ENCODE measurements at places on chromosomes 12 and 14.

- no peak for DNase-seq
Measured at GRCh38 chr14:102325791-102326345, 6.3 kb downstream of the ZNF839 start.

DNA sequence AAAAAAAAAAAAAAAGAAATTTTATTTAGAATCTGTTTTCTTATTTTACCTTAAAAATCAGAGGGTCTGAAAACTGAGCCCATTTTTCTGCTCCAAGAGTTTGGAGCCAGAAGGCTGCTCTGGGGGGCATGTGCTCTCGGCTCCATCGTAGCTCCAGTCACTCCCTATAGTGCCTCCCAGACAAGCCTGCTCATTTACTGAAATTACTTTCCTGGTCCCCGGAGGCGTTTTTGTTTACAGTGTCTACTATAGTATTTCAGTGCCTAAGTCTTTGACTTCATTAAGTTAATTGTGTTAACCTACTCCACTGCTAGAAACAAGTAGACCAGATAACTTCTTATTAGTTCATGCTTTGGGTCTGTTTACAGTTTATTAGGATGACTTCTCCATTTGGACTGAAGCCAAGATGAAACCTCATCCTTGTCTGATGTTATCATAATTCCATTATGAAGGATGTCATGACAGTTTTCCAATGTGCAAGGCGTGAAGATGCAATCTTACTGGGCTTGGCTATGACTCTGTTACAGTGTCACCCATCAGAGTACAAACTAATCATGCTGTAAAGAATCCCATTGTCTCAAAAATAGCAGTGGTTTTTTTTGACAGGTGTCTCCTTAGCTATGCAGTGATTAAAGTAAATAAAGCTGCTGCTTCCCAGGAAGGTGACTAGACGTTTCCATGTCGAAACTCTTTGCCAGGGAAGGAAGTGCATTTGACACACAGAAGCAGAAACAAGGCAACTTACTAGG lies 182.3 kb downstream of the TMEM132C start:
- no peak for DNase-seq

- DNase-seq = no peak
Measured at GRCh38 chr12:92794814-92795213, 92.0 kb downstream of the PLEKHG7 start.

GRCh38 chr12:1117970-1118563 lies 127.0 kb downstream of the ERC1 start:
- DNase-seq = peak; percentile 72

- DNase-seq = no peak
Measured at GRCh38 chr14:87567618-87568295, 425.2 kb downstream of the GALC start.

GRCh38 chr14:70808416-70809224 lies 693 bp downstream of the MAP3K9 start:
- DNase-seq = peak; percentile 31

- DNase-seq = no peak
Measured at GRCh38 chr14:44897845-44898151, 63.9 kb downstream of the KLHL28 start.

- no peak for DNase-seq
Measured at GRCh38 chr12:1917172-1918070, 1.0 kb downstream of the CACNA2D4 start.

- DNase-seq = no peak
Measured at GRCh38 chr12:57103856-57104255, 7.3 kb downstream of the STAT6 start.

GRCh38 chr14:99569725-99570543 lies 34.1 kb downstream of the CCDC85C start:
- no peak for DNase-seq

DNA sequence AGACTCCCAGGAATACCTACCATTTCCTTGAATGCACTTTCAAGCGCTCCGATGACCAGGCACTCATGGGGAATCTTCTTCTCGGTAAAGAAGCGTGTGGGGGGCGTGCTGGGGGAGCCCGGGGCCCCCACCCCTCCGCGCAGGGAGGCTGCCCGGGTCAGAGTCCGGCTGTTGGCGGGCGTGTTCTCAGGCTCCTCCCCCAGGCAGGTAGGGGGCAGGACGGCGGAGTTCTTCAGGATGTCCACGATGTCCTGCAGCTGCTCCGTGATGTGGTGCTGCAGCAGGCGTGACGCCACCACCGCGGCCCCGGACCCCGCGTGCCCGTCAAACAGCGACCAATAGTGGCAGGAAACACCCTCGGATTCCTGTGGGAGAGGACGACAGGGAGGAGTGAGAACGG lies 133.2 kb downstream of the PPM1H start:
- DNase-seq = no peak

DNA sequence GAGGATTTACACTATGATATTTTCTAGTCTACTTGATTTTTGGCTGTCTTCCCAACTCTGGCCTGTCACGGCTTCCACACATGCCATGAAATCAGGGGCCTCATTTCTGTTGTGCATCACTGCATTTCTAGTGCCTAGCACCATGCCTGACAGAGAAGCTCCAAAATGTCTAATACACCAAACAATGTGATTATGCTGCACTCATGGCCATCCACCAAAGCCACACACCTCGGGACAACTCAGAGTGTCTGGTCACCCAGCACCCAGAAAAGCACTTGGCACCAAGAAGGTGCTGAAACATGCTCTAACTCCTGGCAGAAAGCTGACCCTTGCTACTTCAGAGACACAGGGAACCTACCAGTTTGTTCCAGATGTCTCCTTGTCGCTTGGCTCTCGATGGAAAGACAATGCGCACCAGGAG lies 11.3 kb downstream of the GCN1 start:
- no peak for DNase-seq

DNA sequence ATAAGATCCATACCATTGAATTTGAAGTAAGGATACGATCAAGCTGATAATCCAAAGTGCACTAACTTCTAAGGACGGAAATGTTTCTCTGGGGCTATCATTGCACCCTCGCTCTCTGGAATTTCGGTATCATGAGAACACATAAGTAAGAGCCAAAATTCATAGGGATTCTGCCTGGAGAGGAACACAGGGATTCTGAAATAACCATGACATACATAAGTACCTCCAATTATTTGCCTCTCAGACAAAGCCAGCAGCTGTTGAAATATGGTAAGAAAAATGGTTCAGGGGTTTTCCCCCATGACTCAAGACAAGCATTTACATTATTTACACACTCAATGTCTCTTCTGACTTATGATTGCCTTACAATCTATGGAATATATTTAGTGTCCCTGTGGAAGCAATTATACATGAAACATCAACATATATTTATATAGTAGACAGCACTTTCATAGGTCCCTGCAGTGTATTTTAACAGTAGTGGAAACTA lies 1123.6 kb upstream of the SEL1L start:
- DNase-seq = no peak

- DNase-seq = no peak
Measured at GRCh38 chr12:55017416-55017925, 2.3 kb upstream of the NEUROD4 start.

DNA sequence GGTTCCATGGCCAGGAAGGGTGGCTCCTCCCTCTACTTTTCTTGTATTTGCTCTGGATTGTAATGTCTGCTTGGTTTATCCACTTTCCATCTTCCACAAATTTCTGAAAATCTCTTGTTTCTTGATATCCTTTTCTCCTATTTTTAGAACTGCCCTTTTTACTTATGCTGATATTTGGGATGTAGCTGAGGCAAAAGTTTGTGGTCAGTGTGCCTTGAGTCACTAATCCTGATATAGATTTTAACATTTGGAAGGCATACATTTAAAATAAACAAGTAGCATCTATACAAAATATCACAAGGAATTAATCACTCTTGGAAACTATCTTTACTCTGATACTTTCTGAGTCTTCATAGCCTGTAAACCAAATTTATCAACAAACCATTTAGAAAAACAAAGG lies 11.0 kb downstream of the GRIP1 start:
- no peak for DNase-seq

DNA sequence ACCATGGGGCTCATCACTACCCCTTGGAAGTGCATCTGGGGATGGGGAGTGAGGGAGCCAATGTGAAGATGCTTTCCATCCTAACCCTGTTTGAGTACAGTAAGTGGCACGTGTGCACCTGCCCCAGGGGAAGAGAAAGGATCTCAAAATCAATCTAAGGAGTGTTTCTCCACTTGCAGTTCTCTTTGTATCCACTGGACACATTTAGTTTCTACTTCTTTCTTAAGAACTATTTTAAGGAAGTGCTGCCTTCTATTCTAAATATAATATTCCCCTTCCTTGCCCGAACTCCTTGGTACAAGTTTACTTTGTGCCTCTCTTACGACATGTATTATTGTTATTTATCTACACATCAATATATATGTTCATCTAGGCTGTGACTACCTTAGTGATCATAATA lies 73.8 kb downstream of the TTC6 start:
- DNase-seq = no peak

- DNase-seq = no peak
Measured at GRCh38 chr14:58491593-58491992, 64.1 kb downstream of the KIAA0586 start.

GRCh38 chr12:85057370-85057963 lies 21.3 kb downstream of the LRRIQ1 start:
- DNase-seq = no peak

GRCh38 chr12:14766649-14767215 lies 36.5 kb downstream of the WBP11 start:
- DNase-seq = no peak

DNA sequence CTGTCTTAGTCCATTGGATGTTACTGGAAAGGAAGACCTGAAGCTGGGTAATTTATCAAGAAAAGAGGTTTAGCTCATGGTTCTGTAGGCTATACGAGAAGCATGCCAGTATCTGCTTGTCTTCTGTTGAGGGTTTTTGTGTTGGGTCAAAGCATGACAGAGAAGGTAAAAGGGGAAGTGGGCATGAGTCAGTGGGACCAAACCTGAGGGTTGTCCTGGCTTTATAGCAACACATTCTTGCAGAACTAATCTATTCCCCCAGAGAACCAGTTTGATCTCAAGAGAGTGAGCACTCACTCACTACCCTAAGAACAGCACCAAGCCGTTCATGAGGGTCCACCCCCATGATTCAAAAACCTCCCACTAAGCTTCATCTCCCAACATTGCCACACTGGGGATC lies 19.0 kb upstream of the KRAS start:
- no peak for DNase-seq

All from activated CD4-positive, alpha-beta T cell treated with anti-CD3 and anti-CD28 coated beads, Interleukin-2, amount 50 U/mL, for 1 hour (primary cell).